ENCODE measurements at places on chromosomes 7 and 10.

DNA sequence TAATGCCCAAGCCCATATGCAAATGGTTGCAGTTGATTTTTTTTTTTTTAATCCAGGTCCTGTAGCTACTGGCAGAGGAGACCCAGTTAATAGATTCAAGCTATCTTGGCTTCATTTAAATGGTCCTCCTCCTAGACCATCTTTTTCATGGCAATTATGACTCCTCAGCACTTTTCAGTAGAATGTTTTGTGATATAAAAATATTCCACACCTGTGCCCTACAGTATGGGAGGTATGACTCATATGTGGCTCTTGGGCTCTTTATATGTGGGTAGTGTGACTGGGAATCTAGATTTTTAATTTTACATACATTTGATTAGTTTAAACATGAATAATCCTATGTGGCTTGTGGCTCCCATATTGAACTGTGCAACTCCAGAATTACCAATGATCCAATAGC lies 80.1 kb downstream of the ITGB1 start:
- no peak for DNase-seq
- no peak overlapping the region for H3K4me3 ChIP-seq
- H3K27me3 ChIP-seq, result no peaks in the 10 kb centered on the region
- H3K27ac ChIP-seq, result no peak overlapping the region
- no peaks in the 10 kb centered on the region for H3K36me3 ChIP-seq
- H3K4me1 ChIP-seq, result no peaks in the 10 kb centered on the region

GRCh38 chr7:22670422-22670815 lies 56.6 kb upstream of the IL6 start:
- H3K27me3 ChIP-seq, result no peaks in the 10 kb centered on the region
- no peak for DNase-seq
- no peaks in the 10 kb centered on the region for H3K36me3 ChIP-seq
- H3K4me3 ChIP-seq, result no peak overlapping the region
- no peak overlapping the region for H3K27ac ChIP-seq
- H3K4me1 ChIP-seq, result no peaks in the 10 kb centered on the region

DNA sequence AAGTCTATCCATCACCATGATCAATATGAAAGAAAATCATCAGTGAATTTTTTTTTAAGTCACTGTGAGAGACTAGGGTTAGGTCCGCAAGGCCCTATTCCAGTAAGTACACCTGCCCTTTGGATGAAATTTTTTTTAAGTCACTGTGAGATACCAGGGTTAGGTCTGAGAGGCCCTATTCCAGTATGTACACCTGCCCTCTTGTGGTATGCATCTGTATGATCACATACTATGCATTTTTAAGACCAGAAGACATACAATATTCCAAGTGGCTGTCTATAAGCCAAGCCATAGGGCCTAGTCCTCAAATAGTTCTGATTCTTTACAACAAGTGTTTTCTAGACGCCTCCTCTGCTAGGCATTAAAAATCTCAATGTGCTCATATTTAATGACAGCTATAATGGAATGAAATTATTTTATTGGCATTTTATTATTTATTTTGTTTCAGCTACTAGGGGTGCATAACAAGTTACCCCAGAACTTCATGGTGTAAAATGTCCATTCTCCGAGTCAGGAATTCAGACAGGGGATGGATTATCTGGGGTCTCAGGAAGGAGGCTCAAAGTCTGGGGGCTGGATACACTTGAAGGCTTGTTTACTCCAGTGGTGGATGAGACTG lies 53.1 kb downstream of the TEX36 start:
- H3K4me1 ChIP-seq, result no peaks in the 10 kb centered on the region
- no peak overlapping the region for H3K27ac ChIP-seq
- no peak for DNase-seq
- no peaks in the 10 kb centered on the region for H3K36me3 ChIP-seq
- H3K27me3 ChIP-seq, result no peaks in the 10 kb centered on the region
- no peak overlapping the region for H3K4me3 ChIP-seq

DNA sequence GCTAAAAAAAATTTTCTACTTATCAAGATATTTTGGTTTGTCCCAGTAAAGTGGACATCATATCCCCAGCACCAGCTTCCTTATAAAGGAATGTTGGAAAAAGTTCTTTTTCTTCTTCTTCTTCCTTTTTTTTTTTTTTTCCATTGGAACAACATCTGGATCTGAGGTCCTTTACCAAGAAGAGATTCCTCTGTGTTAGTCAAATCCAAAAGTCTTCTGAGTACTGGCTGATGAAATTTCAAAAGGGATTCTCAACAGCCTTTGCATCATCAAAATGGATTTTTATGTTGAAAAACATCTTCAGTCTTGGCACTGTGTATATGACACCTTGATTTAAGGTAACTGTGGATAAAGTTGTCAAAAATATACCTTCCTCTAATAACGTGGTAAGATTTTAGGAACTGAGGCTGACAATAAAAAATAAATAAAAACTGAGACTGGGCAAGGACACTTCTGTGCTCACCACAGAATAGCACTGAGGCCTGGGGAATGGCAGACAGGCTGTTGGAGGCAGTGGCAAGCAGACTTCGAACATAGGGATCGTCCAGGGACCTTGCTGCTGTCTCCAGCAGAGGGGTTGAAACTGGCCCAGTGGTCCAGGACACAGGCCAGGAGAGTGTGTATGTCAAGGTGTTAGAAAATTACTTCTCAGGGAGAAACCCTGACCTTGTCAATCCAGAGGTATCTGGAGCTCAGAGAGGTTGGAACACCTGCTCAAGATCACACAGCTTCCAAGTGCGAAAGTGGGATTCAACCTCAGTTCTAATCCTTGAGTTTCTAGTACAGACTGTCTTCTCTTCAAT lies 130.4 kb downstream of the PTPN20 start:
- no peaks in the 10 kb centered on the region for H3K4me1 ChIP-seq
- no peak for DNase-seq
- H3K27ac ChIP-seq, result no peak overlapping the region
- H3K4me3 ChIP-seq, result no peak overlapping the region
- H3K36me3 ChIP-seq, result no peaks in the 10 kb centered on the region

DNA sequence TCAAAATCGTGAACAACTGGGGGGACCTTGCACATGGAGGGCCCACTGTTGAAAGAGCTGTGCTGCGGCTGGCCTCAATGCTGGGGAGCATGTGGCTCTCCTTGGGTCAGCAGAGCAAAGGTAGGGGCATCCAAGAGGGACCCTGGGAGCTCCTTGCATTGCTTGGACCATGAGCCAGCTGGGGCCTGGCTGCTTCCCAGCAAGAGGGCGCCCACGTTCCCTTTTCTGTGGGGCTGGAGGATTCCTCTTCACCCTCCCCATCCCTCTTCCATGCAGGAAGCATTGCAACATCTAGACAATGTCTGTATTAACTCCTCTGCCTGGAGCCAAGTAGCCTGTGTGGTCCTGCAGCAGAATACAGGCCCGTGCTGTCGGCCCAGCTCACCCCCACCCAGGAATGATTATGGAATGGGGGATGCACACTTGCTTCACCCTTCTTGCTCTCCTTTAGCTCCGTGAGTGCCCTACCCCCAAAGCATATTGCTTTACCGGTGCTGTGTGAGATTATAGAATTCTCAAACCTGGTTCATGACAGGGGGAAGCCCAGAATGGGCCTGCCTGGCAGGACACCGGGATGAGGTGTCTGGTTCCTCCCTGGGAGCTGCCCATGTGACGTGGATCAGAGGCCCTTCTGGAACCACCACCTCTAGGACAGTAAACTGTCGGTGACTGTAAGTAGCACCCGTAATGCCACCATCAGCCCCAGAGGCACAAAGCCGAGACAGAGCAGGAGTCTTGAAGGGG lies 61.9 kb downstream of the SYPL1 start:
- no peaks in the 10 kb centered on the region for H3K27me3 ChIP-seq
- peak overlapping the region; percentile 62 for H3K27ac ChIP-seq
- peaks cover 35% of the 10 kb centered on the region for H3K4me1 ChIP-seq
- DNase-seq, result no peak

GRCh38 chr7:151796091-151796870 lies 80.6 kb downstream of the PRKAG2 start:
- H3K4me1 ChIP-seq, result peaks cover 30% of the 10 kb centered on the region
- H3K36me3 ChIP-seq, result no peaks in the 10 kb centered on the region
- no peak for DNase-seq
- no peak overlapping the region for H3K4me3 ChIP-seq

- H3K4me3 ChIP-seq, result peak overlapping the region; percentile 53
- H3K27me3 ChIP-seq, result no peaks in the 10 kb centered on the region
- no peak for DNase-seq
- H3K4me1 ChIP-seq, result peaks cover 8% of the 10 kb centered on the region
- no peaks in the 10 kb centered on the region for H3K36me3 ChIP-seq
These were observed 65.9 kb downstream of the PDIA4 start for GRCh38 chr7:148962440-148962822.

GRCh38 chr10:131890276-131891195 lies 10.3 kb upstream of the PPP2R2D start:
- H3K4me3 ChIP-seq, result no peak overlapping the region
- no peak for DNase-seq
- H3K27ac ChIP-seq, result no peak overlapping the region
- H3K36me3 ChIP-seq, result no peaks in the 10 kb centered on the region
- H3K27me3 ChIP-seq, result no peaks in the 10 kb centered on the region
- no peaks in the 10 kb centered on the region for H3K4me1 ChIP-seq

- no peak overlapping the region for H3K4me3 ChIP-seq
- H3K4me1 ChIP-seq, result no peaks in the 10 kb centered on the region
- no peak overlapping the region for H3K27ac ChIP-seq
- no peaks in the 10 kb centered on the region for H3K27me3 ChIP-seq
These were observed 51.9 kb downstream of the SKIDA1 start for GRCh38 chr10:21473541-21473940.

- H3K36me3 ChIP-seq, result no peaks in the 10 kb centered on the region
- peaks cover 13% of the 10 kb centered on the region for H3K4me1 ChIP-seq
- H3K27ac ChIP-seq, result no peak overlapping the region
- no peak for DNase-seq
- H3K27me3 ChIP-seq, result no peaks in the 10 kb centered on the region
These were observed 44.2 kb upstream of the LRRC18 start for GRCh38 chr10:48983648-48984351.

GRCh38 chr10:88851706-88852105 lies at the start of gene ANKRD22:
Gene ANKRD22, minus strand, starts transcription at chr10:88851844. Its CDS starts 237 bp downstream, at chr10:88851607.
- no peak within 1 kb of the TSS for H3K27ac ChIP-seq
- H3K4me1 ChIP-seq, result peaks cover 12% of the 10 kb centered on the region
- no peaks in the 10 kb centered on the region for H3K27me3 ChIP-seq
- H3K36me3 ChIP-seq, result no peaks in the 10 kb centered on the region
- no peak within 1 kb of the TSS for H3K4me3 ChIP-seq

DNA sequence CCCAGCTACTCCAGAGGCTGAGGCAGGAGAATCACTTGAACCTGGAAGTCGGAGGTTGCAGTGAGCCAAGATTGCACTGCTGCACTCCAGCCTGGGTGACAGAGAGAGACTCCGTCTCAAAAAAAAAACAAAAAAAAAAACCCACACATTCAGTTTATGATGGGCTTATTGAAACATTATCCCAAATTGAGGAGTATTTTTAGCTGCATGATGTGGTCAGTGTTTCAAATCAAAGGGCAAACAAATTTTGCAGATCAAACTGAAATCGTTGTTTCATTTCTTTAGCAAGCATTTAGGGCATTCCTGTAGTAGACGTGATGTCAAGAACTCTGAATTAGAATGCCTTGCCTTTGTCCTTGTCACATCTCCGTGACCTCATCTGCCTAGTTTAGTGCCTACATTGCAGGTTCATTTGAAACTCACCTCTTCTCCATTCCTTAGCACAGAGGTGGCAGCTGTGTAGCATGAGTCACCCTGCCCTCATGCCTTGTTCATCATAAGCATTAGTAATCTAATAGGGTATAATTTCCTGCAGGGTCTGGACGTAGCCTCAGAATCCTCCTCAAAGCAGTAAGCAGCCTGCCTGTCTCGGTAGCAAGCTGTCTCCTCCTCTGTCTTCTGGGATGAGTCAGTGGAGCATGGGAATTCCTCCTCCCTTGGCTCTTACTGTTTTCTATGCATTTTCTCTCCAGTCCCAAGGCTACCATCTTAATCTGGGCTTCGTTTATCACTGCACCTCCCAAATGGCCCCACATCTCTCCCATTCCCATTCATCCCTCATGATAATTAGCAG lies 73.8 kb downstream of the CUL1 start:
- peaks cover 50% of the 10 kb centered on the region for H3K36me3 ChIP-seq
- H3K4me1 ChIP-seq, result no peaks in the 10 kb centered on the region
- no peak for DNase-seq
- no peak overlapping the region for H3K27ac ChIP-seq
- H3K27me3 ChIP-seq, result no peaks in the 10 kb centered on the region

DNA sequence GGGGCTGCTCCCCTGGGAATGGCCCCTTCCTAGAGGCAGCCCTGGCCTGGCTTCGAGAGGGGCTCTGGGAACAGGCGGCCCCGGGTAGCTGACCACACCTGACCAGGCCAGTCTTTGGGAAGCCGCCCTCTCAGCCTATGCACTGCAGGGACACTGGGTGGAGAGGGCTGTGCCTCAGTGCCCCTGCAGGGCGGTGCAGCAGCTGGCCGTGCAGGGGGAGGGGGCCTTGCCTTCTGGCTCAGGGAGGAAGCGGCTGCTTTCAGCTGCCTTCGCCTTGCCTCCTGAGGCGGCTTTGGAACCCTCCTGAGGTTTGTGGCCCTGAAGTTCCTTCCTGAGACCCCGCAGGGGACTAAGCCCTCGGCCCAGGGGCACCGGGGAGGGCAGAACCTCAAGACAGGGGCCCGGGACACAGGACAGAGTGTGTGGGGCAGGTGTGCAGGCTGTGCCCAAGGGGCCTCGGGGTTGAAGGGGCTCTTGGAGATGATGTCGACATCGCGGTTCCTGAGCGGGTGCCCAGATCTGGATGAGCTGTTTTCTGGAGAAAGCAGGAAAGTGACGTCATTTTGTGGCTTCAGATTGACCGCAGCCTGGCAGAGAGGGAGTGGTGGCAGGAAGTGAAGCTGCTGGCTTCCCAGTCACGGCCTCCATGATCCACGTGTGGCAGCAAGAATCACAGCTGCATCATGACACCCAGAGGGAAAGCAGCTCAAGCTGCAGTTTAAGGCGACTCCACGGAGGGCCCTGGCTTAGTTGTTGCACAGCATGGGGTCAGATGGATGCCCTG lies 17.7 kb downstream of the ADAM8 start:
- no peaks in the 10 kb centered on the region for H3K36me3 ChIP-seq
- H3K4me3 ChIP-seq, result no peak overlapping the region
- peak overlapping the region; percentile 46 for H3K27ac ChIP-seq
- H3K4me1 ChIP-seq, result peaks cover 53% of the 10 kb centered on the region
- DNase-seq, result no peak
- H3K27me3 ChIP-seq, result no peaks in the 10 kb centered on the region

DNA sequence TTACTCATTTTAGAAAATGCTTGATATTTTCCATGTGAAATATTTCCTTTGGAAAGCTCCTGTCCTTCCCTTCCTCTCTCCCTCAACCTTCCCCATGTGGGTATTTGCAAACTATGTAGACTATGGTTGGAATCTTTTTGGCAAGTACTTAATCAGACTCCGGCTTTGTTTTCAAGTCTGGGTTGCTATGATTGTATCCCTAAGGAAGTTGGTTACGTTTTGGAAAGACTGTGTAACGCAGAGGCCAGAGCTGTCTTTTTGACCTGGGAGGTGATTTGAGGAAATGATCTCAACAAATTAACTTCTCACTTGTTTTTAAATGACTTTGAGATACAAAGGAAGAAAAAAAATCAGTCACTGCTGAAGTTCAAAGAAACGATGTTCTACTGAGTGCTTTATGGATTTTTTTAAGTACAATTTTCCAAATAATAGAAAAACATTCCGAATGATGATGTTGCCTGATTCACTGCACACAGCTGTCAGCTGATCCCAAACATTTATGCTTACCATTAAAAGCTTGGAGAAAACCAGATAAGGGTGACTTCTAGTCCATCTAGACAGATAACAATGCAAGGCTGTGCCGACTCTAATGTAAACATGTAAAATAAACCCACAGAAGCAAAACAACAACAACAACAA lies 145.5 kb upstream of the CELF2 start:
- H3K27ac ChIP-seq, result peak overlapping the region; percentile 20
- no peak for DNase-seq
- no peaks in the 10 kb centered on the region for H3K27me3 ChIP-seq
- no peaks in the 10 kb centered on the region for H3K36me3 ChIP-seq
- H3K4me3 ChIP-seq, result no peak overlapping the region
- H3K4me1 ChIP-seq, result peaks cover 18% of the 10 kb centered on the region
